ENCODE measurements at places on chromosomes 2 and 18.

GRCh38 chr2:174749793-174750192, 14.5 kb downstream of the CHRNA1 start:
- DNase-seq = no peak

- DNase-seq = no peak
Observed at GRCh38 chr2:100397118-100397860, 20.2 kb downstream of the CHST10 start.

- DNase-seq = no peak
Observed at GRCh38 chr2:226088366-226088674, 688.8 kb downstream of the NYAP2 start.

DNA sequence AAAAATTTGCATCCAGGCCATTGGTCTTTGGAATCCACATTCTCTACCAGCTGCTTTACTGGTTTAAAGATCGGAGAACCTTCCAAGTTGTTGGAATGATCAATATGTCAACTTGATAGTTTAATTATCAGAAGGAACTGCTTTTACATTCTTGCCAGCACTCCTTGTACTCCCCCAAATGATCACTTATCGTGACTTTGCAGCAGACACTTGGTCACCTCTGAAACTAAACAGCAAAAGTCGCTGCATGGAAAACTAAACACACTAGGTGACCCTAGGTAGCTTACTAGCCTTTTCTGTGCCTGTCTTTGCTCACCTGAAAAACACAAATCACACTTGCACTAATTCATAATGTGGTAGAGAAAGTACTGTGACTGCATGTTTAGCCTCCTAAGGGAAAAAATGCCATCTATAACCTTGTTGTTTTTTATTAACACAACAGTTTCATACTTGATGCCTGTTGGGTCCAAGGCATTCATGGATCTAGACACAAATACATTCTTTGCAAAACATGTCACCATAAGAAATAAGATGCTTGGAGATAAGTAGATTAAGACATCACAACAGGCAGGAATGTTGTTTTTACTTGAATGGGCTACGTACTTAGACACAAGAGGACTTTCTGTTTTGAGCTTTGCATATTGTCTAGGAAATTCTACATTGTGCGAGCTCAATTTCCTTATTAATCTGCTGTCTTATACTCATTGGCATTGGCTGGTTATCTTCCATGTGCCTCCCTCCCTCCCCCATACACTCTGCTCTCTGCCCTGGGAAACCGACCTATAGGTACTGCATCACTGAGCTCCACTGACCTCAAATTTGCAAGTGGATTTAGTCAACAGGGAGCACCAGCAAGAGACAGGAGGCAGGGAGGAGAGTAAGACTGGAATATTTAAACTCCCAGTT, 219.1 kb upstream of the STK17B start:
- no peak for DNase-seq

DNA sequence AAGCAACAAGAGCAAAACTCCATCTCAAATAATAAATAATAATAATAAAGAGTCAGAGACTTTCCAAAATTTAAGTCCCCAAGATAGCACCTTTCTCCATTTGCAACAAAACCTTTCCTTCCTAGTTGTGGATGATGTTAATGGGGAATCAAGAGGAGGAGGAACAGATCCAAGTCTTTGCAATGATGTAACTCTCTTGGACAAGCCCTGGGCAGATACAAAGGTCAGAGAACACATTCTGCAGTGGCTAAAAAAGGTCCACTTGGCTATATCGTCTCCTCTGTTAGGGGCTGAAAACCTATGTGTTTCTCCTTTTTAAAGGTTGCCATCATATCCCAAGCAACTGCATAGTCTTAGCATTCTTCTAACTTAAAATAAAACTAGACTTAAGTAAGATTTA, 151.1 kb downstream of the TMEM163 start:
- no peak for DNase-seq

- no peak for DNase-seq
Observed at GRCh38 chr2:236238751-236239150, 25.5 kb downstream of the ASB18 start.

DNA sequence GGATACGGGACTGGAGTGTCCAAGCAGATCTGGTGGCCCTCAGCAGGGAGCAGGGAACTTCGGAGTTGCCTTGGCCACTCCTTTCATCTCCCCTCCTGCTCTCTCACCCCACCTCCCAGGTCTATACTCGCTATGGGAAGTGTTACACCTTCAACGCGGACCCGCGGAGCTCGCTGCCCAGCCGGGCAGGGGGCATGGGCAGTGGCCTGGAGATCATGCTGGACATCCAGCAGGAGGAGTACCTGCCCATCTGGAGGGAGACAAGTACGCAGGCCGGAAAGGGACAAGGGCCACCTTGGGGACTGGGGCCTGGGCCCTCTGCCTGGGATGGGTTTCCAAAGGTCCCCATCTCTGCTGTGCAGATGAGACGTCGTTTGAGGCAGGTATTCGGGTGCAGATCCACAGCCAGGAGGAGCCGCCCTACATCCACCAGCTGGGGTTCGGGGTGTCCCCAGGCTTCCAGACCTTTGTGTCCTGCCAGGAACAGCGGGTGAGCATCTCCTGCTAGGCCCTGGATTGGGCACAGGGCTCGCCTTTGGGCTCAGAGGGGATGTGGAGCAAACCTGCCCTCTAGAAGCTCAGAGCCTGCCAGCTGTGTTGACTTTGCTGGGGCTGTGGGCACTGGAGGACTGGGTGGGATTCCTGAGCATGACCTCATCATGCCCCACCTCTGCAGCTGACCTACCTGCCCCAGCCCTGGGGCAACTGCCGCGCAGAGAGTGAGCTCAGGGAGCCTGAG, 11.8 kb downstream of the CHPF start:
- no peak for DNase-seq

- no peak for DNase-seq
Observed at GRCh38 chr2:226198956-226199355, 600.7 kb downstream of the IRS1 start.

GRCh38 chr2:202910698-202911097, 775 bp downstream of the WDR12 start:
- DNase-seq = no peak

- DNase-seq = no peak
Observed at GRCh38 chr2:187233811-187234210, 214.2 kb downstream of the CALCRL start.

DNA sequence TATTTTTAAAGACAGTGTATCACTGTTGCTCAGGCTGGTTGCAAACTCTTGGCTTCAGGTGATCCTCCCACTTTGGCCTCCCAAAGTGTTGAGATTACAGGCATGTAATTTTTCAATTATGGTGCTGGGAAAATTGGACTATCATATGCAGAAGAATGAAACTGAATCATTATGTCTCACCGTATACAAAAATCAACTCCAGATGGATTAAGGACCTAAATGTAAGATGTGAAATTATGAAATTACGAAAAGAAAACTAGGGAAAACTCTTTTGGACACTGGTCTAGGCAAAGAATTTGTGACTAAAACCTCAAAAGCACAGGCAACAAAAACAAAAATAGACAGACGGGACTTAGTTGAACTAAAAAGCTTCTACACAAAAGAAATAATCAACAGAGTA, 31.2 kb downstream of the MAP3K2 start:
- no peak for DNase-seq

DNA sequence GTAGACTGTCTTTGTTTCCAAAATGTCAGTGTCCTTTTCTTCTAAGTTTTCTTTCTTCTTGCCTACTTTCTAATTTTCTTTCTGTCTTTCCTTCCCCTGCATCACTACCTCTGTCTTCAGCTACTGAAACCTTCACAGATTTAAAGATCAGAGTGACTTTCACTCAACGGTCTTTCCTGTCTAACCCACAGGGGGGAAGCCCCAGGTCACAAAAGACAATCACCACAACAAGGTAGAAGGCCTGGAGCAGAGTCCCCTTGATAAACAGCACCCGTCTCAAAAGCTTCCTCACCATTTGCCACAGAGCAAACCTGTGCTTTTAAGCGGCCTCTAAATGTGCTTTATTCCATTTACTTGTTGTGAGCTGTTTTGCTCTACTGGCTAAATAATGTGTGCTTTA, 665.4 kb downstream of the BCL11A start:
- no peak for DNase-seq

GRCh38 chr2:27262379-27263286, at the start of gene SLC30A3:
Gene SLC30A3 (minus strand): TSS chr2:27263047. CDS start chr2:27262906, 141 bp downstream.
- DNase-seq = peak; percentile 88

DNA sequence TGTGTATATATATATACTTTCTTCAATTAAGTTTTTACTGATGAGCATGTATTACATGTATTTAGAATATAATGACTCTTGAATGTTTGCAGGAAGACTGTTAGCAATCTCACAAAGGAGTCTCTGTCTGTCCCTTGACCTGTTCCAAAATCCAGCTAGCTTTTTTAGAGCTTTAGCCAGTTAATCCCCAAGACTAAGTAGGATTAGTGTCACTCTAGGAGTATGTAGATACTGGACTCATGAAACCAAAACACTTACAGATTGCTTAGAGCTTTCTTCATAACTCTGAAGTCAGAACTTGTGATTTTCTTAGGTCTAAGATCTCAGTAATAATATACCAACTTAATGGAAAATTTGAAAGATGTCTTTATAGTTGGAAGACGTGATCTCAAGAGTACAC, 2.2 kb downstream of the UBXN4 start:
- DNase-seq = no peak

DNA sequence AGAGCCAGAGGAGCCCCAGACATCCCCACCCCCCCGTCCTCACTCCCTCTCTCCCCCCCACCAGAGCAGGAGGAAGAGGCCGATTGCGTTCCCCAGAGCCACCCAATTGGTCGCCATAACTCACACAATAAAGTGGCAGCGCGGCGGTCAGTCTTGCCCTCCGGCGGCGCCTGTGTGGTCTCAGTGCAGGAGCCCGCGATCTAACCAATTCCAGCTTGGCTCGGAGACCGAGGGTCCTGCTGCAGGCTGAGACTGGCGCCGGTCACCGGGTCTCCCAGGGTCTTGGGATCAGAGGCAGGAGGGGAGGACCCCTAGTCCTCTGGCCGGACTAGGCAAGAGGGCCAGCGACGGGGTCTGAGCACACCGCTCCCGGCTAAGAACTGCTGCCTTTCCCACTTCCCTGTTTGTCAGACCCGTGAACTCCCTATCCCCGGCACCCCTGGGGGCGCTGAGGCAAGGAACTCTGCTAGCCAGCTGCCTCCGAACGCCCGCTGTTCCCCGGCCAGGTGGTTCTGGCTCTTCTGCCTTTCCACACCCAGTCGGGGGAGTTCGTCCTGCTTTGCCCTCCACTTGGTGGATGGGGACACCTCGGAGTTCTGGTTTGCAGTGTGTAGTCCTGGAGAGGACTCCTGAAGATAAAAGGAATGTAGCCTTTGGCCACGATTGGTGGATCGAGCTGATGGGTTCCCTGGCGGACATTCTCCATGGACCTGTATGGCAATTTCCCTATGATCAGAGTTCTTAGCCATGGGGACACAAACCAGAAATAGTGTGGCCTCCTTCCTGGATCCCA, 1.0 kb upstream of the HOXD12 start:
- no peak for DNase-seq

GRCh38 chr2:101265893-101266499, 13.3 kb downstream of the CNOT11 start:
- DNase-seq = no peak

GRCh38 chr2:42147641-42148274, 21.4 kb upstream of the EML4 start:
- DNase-seq = no peak

DNA sequence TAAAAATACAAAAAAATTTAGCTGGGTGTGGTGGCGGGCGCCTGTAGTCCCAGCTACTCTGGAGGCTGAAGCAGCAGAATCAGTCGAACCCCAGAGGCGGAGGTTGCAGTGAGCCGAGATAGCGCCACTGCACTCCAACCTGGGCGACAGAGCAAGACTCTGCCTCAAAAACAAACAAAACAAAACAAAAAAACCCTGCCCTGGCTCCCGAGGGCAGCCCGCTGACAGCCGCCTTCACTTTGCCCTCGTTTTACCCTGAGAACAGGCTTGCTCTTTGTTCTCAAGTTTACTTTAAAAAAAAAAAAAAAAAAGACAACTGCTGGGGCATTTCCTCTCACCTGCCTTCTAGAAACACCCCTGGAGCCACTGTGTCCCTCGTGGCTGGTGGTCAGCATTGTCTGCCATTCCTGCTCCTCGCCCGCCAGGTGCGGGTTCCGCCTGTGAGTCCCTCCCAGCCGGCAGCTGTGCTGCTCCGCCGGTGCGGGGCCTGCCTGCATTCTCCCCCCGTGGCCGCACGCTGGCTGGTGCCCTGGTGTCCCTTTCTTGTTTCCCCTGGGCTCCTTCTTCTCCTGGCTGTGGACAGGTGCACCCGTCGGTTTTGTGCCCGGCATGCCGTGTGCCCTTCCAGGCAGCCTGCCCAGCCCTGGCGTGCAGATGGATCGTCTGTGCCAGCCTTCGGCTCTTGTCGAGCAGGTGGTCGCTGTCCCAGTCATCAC, 105.7 kb downstream of the USP40 start:
- DNase-seq = no peak

GRCh38 chr18:25061395-25061794, 290.6 kb downstream of the ZNF521 start:
- no peak for DNase-seq

GRCh38 chr2:170276056-170276455, 98.1 kb downstream of the MYO3B start:
- no peak for DNase-seq

DNA sequence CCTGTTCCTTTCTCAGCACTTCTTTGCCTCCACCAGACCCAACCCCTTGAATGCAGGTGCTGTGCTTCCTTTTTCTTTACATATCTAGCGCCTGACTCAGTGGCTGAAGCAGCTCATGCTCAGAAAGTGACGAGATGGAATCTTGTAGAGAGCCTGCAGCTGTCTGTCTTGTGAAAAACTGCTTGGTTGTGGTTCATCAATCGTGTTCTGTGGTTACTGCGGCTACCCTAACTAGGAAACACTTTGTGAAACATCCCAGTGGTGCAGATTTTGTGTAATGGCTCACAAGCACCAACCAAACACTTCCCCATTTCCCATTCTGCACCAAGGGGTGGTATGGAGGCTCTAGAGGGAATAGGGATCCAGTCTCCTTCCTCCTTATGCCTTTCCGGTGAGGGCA, 307.2 kb upstream of the MMADHC start:
- no peak for DNase-seq

DNA sequence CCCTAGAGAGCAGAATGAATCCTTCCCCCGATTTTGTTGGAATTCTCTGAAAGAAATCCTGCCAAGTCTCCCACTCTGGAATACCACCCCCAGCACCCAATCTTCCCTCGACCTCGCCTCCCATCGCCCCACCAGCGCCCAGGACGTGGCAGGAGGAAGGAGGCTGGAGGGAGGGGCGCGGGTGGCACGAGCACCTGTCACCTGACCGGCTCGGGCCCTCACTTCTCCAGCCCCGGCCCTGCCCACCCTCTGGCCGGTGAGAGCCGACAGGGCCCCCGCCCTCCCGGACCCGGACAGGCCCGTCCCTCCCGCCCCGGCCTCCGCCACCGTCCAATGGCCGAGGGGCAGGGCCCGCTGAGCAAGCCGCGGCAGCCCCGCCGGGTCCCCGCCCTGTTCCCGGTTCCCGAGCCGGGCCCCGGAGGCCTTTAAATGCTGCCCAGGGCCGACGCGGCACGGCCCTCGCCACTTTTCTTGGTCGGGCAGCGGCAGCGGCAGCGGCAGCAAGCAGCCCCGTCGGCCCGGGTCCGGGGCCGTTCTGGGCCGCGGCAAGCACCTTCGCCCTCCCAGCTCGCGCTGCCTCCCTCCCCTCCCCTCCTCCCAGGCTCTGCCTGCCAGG, at the start of gene LGALSL:
TSS of gene LGALSL (plus strand) at position 393 of the 616 bp plus-strand sequence. CDS start 384 bp downstream, outside the sequence.
- peak; percentile 87 for DNase-seq

GRCh38 chr2:309148-309953, 21.5 kb upstream of the ALKAL2 start:
- no peak for DNase-seq

- DNase-seq = no peak
Observed at GRCh38 chr18:32888306-32888705, 115.5 kb upstream of the KLHL14 start.
